ENCODE measurements at places on chromosomes 16 and 17.

DNA sequence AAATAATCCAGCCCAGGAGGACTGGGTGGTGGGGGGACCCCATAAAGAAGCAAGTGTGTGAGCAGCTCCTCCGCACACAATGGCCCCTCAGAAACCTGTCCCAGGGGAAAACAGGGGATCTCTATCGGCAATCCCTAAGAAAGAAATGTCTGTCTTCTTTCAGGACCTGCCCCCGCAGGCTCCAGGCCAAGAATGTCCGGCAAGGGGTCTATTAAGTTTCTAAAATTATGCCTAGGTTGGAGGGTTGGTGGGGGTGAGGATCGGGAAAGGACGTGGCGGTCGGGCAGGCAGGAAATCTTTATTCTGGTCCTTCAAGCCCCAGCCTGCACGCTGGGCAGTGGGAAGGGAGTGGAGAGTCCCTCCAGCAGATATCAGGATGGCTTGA lies 23.4 kb upstream of the LITAF start:
- DNase-seq = no peak

- DNase-seq = no peak
Observed at GRCh38 chr16:51880776-51881175, 666.2 kb downstream of the TOX3 start.

- no peak for DNase-seq
Observed at GRCh38 chr16:85687651-85688471, 893 bp downstream of the GINS2 start.

- DNase-seq = no peak
Observed at GRCh38 chr16:1863681-1864460, 8.1 kb downstream of the MEIOB start.

DNA sequence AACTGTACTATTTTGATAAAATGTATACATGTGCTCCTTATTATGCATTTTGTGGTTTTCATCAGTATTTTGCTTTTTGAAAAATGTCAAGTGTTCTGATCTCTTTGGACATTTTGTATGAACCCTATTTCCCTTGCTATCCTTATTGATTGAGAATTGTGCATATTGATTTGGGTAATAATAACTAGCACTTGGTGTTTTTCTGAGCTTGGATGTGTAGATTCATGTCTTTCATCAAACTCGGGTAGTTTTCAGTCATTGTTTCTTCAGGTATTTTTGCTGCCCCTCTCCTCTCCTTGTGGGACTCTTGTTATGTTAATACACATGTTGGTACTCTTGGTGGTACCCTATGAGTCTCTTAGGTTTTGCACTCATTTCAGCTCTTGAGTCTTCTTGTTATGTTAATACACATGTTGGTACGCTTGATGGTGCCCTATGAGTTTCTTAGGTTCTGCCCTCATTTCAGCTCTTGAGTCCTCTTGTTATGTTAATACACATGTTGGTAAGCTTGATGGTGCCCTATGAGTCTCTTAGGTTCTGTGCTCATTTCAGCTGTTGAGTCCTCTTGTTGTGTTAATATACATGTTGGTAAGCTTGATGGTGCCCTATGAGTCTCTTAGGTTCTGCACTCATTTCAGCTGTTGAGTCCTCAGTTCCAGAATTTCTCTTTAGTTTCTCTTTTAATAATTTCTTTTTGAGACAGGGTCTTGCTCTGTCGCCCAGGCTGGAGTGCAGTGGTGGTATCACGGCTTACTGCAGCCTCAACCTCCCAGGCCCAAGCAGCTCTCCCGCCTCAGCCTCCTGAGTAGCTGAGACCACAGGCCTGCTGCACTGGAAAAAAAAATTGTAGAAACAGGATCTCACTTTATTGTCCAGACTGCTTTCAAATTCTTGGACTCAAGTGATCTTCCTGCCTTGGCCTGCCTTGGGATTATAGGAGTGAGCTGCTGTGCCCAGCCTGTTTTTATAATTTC lies 19.3 kb downstream of the ZNF750 start:
- DNase-seq = no peak

- DNase-seq = no peak
Observed at GRCh38 chr17:21303441-21304065, 19.0 kb downstream of the MAP2K3 start.

GRCh38 chr17:42405963-42406495 lies 17.0 kb downstream of the CAVIN1 start:
- peak; percentile 18 for DNase-seq

DNA sequence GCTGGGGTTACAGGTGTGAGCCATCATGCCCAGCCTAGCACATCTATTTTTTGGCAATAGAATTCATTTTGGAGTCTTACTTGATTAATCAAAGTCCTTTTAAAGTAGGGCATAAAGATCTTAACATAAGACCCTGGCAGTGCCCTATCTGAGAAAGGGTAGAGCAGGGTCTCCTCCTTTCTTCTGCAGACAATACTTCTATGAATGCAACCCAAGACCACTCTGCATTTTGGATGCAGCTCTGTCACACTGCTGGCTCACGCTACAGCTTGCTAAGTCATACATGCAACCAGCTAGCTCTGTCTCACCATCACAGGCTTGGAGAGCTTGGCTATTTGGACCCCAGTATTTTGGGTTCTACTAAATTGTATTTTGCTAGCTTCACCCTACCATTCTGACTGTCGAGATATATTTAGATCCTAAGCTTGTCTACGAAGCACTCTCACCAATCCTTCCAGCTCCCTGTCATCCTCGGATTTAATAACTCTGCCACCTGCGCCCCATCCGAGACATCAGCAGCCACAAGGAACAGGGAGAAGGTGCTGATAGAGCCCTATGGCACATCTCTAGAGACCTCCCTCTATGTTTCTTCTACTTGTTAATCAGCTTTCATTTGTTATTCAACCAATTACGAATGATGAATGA lies 45.1 kb downstream of the RBFOX3 start:
- DNase-seq = no peak

DNA sequence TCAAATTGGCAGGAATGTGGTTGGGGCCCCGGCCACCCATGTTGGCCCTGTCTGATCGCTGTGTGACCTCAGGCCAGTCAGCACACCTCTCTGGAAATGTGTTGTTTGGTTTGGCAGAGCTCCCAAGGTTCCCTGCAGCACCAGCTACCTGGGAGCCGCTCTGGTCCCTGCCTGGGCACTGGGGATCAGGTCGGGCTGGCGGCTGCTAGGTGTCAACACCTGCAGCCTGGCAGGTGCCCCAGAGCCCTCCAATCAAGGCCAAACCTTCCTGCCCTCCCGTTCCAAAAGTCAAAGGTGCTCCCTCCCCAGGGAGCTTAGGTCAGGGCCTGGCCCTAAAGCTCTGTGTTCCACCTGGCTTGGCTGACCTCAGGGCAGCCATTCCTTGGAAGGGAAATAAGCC lies 55.9 kb downstream of the ZDHHC7 start:
- DNase-seq = no peak

- DNase-seq = no peak
Observed at GRCh38 chr16:58211846-58212245, 13.9 kb upstream of the CSNK2A2 start.

DNA sequence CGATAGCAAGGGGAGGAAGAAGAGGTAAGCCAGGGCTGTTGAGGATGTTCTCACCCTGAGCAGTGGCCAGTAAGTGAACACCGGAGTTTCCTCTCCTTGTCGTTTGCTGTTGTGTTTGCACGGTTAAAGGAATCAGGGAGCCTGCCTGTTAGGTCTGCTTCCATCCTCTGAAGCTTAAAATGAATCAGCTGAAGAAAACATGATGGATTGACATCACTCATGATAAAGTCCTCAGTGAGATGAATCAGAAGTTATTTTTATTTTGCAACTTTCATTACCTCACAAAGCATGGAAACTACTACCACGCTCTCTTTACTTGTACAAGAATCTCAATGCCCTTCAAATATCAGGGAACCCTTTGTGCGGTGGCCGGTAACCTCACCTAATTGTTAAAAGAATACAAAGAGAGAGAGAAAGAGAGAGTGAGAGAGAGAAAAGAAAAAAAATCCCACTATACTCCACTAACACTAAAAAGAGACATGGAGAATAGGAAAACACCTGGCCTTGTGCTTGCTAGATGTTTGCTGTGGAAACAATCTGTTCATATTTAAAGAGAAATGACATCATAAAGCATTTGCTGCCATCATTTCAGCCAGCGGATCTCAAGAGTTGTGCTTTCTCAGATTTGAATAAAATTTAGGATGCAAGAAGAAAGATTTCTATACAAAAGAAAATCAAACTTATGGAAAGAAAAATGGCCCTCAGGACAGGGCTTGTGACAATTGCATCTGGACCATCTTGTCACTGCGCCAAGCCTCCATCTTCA lies 441.6 kb upstream of the SALL1 start:
- DNase-seq = no peak

- no peak for DNase-seq
Observed at GRCh38 chr17:11074451-11074850, 166.6 kb upstream of the SHISA6 start.

GRCh38 chr17:75010683-75011400 lies 1.6 kb upstream of the MRPL58 start:
- DNase-seq = no peak

- DNase-seq = no peak
Observed at GRCh38 chr17:16442141-16442540, 26.8 kb downstream of the TRPV2 start.

GRCh38 chr16:86507173-86508027 lies 2.9 kb upstream of the FOXF1 start:
- DNase-seq = no peak

DNA sequence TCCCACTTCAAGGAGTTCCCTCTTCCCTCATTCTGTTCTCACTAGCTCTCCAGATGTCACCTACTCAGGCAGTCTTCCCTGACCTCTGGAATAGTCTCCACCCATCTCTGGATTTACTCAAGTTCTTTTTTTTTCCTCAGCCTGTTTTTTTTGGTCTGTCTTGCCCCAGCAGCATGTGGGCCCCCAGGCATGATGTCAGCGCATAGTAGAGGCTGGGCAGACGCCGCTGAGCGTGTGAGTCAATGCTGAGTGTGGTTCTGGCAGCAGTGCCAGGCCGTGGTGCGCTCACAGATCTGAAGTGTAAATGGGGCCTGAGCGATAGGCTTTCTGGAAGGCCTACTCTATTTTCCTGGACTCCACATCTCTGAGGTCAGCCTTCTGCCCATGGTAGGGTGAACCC lies 2.7 kb upstream of the KCNJ18 start:
- no peak for DNase-seq

GRCh38 chr17:39551879-39552278 lies 55.8 kb downstream of the NEUROD2 start:
- no peak for DNase-seq

- DNase-seq = no peak
Observed at GRCh38 chr16:28910086-28911031, 14.7 kb downstream of the RABEP2 start.

DNA sequence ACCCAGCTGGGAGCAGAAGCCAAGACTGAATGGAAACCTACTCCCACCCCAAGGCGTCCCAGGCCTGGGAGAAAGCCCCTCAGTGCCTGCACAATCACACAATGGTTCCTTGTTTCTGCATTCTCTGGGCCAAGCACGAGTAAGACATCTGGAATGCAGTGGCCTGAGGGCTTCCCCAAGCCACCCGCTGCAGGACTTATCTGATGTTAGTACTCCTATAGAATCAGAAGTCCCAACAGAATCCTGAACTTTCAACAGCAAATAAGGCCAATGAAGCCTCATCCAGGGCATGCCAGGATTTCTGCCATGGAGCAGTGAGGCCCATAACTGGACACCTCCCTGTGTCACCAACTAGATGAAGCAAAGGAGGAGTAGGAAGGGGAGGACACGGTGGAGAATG lies 28.6 kb downstream of the MYO18A start:
- no peak for DNase-seq

DNA sequence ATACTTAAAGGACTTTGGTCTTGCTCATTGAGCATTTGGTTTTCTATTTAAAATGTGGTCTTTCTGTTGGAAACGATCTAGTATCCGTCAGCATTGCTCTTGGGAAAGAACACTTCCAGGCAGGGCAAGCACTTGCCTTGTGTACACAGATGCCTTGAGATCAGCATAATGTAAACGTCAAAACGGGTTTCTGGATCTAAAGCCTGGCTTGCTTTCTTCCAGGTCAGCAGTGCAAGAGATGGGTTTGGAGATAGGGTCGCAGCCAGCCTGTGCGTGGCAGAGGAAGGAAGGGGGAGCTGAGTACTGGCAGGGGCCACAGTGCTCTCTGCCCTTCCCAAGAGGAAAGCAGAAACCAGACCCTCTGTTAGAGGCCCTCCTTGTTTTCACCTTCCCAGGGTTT lies 175.5 kb downstream of the LGALS9B start:
- no peak for DNase-seq

GRCh38 chr16:11800382-11800718 lies 3.3 kb upstream of the ZC3H7A start:
- no peak for DNase-seq

GRCh38 chr16:2936436-2937011 lies 24.8 kb downstream of the FLYWCH1 start:
- DNase-seq = no peak

GRCh38 chr17:59315866-59316265 lies 15.6 kb upstream of the YPEL2 start:
- no peak for DNase-seq

GRCh38 chr16:79728048-79728922 lies 127.7 kb upstream of the MAF start:
- no peak for DNase-seq

DNA sequence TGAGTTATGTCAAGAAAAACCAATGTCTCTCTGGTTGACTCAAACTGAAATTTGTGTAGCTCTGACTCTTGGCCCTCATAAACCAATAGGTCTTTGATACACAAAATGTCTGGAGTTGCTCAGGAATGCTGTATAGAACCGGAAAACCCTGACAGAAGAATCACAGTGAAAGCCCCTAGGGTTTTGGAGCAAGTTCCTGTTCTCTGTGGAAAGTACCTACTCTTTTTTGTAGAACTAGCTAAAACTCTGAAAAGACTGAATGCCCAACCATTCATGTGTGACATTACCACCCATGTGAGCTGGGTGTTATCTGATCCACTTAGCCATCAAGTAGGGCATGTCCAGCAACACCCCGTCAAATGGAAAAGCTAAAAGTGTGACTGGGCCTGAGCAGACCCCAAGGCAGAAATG lies 28.8 kb downstream of the CCL4 start:
- no peak for DNase-seq

DNA sequence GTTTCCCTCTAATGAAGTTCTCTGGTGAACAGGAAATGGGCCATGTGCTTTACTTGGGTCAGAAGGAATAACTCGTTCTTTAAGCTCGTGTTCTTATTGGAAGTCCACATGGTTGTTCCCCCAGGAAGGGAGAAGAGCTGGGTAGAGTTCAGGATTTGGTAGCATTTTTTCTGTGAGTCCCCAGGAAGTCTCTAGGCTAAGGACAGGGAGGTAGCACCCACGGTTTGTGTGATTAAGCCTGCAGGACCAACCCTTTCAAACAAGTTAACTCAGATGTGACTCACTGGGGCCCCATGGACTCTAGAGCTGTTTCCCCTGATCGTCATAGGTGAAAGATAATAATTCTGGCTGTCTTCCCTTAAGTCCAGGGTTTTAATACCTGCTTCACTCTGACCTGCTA lies 16.4 kb downstream of the SAP30BP start:
- DNase-seq = no peak

All from NCI-H748 treated with DMSO at 0.1 percent for 48 hours (cell line).